ENCODE measurements at places on chromosomes 6 and 20. TPM values are rescaled to one million over a fixed set of nuclear protein-coding genes. Genes with fewer than 3 reads are reported as not detected.

SLC26A8 gene
- not detected for total RNA-seq

ZNF334 gene
- 14.0 TPM for total RNA-seq

SMLR1 gene
- total RNA-seq: not detected

PTPRT gene
- not detected for total RNA-seq

ANGPT4 gene
- total RNA-seq: not detected

CALHM5 gene
- total RNA-seq: 6.8 TPM

EYS gene
- total RNA-seq: 0.09 TPM

AKAP7 gene
- 5.4 TPM for total RNA-seq

DEFB116 gene
- not detected for total RNA-seq

IYD gene
- total RNA-seq: not detected

MBOAT1 gene
- total RNA-seq: 5.0 TPM

LST1 gene
- total RNA-seq: not detected

RHAG gene
- not detected for total RNA-seq

- no peak for DNase-seq
Observed at GRCh38 chr20:34385464-34385863, 22.4 kb downstream of the ITCH start.

GRCh38 chr6:6751619-6752023, 163.1 kb downstream of the LY86 start:
- DNase-seq: no peak

DNA sequence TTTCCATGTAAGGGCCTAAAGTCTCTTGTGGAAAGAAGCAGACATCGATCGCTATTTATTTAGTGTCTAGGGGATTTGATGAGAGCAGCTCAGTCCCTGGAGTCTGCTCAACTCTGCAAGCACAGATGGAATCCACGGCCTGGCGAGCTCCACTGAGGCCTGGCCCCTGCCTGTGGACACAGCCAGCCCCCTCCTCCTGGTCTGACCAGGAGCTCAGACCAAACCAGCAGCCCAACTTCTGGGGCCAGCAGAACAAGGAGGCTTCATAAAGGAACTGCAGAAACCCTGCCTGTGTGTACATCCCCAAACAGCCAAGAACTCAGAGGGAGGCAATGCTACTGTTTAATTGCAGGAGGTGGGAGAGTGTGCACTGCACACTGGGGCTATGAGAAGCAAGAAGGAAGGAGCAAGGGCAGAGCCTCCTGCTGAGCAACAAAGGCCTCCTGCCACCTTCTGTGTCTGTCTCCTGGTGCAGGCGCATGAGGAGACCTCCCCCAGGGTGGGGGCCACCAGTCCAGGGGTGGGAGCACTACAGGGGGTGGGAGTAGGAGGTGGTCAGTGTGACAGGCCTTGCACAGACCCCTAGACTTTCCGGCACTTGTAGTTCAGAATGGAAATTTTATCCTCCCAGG, 3.8 kb downstream of the CST5 start:
- DNase-seq: no peak

DNA sequence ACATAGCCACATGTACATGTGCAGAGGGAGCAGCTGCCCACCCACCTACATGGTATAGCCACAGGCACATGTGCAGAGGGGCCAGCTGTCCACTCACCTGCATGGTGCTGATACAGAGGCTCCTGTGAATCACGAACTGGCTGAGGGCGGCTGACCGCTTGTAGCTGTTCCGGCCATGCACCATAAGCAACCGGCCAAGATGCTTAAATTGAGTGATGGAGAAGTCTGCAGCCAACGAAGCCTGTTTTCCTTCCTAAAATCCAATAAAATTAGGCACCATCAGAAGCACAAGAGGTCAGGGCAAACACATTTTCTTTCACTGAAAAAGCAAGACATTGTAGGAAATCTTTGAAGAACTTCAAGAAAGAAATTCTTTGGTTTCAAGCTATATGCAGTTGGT, 71.1 kb upstream of the NFATC2 start:
- no peak for DNase-seq

DNA sequence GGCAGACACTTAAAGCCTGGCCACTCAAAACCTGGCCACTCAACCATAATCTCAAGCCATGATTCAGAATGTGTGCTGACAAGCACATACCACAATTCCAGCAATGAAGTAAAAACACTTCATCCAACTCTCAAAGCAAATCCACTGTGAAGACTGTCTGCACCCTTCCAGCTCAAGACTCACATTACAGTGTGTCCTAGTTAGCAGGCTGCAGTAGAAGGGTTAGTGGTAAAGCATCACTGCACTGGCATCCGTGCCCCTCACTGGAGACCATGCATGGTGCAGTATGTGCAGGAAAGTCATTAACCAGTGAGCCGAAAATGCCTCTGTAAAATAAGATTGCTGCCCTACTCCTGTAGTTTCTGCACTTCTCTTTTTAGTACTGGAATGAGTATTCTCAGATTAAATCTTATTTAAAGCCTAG, 43.4 kb downstream of the SLC23A2 start:
- DNase-seq: peak; percentile 78

DNA sequence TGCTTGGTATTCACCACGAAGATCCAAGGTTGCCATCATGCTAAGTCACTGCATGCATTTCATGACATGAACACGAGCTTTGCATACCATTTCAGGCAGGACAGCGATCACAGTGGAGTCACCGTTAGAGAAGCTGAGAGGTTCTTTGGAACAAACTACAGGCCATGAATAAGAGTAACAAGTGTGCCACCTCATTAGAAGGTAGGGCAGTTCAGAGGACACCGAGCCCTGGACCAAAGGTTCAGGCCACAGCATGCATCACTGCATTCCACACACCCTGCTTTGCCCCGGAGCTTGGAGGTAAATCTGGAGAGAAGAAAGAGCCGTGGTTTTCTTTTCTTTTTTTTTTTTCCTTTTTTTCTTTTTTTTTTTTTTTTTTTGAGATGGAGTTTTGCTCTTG, 66.9 kb upstream of the CDH4 start:
- DNase-seq: no peak

DNA sequence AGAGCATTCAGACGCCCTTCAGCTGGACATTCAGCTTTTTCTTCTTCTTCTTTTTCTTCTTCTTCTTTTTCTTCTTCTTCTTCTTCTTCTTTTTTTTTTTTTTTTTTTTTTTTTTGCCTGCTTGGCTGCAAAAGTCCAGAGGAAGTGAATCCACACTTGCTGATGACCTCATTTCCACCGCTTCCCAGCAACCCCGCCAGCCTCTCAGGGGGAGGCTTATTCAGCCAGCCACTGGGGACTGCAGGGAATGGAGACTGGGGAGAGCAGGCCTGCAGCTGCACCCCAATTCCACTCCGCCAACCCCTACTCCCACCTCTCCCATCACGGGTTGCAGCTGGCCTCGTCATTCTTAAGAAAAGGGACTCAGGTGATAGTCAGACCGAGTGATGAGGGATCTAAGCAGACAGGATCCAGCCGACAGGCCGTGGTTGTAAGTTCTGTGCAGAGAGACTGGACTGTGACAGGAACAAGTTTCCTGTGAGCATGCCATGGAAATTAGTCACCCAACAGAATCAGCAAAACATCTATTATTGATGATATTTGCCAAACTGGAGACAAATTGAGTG, 59.0 kb upstream of the QKI start:
- peak; percentile 76 for DNase-seq

DNA sequence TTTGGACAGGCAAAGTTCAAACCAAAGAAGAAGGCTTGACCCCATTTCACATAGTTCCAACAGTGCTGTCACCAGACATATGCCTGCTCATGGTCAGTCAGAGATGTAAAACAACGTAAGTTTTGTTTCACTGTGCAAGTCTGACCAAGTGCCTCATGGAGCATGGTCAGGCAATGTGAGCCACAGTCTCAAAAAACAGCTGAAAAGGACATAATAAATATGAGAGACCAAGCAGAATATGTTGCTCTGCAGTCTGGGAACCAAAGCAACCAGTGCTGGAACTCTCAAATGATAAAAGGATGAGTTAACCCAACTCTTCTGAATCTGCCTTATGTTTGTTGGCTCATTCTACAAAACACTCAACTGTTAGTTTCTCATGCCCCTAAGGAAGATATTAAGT, 39.9 kb upstream of the DST start:
- DNase-seq: no peak

DNA sequence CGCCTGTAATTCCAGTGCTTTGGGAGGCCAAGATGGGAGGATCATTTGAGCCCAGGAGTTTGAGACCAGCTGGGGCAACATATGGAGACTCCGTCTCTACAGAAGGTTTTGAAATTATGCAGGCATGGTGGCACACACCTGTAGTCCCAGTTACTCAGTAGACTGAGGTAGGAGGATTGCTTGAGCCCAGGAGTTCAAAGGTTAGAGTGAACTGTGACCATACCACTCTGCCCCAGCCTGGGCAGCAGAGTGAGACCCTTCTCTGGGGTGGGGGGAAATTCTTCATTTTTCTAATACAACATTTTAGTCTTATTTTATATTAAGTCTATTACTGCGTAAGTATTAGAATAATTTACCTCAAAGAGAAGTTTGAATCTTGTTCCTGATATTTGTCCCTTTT, 20.1 kb upstream of the SUMO4 start:
- DNase-seq: no peak

DNA sequence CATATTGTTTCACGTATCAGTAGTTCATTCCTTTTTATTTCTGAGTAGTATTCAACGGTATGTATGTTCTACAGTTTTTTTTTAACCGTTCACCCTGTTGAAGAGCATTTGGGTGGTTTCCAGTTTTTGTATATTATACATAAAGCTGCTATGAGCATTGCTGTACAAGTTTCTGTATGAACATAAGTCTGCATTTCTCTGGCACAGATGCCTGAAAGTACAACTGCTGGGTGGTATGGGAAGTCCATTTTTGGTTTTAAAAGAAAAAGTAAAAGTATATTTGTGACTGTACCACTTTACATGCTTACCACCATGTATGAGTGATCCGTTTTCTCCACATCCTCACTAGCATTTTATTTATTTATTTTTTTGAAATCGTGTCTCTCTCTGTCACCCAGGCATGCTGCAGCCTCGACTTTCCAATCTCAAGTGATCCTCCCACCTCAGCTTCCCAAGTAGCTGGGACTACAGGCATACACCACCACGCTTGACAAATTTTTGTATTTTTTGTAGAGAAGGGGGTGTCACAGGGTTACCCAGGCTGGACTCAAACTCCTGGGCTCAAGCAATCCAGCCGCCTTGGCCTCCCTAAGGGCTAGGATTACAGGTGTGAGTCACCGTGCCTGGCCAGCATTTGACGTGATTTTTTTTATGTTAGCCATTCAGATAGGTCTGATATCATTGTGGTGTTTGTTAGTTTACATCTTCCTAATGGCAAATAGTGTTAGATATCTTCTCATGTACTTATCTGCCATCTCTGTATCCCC, 11.0 kb upstream of the SIM1 start:
- DNase-seq: no peak

DNA sequence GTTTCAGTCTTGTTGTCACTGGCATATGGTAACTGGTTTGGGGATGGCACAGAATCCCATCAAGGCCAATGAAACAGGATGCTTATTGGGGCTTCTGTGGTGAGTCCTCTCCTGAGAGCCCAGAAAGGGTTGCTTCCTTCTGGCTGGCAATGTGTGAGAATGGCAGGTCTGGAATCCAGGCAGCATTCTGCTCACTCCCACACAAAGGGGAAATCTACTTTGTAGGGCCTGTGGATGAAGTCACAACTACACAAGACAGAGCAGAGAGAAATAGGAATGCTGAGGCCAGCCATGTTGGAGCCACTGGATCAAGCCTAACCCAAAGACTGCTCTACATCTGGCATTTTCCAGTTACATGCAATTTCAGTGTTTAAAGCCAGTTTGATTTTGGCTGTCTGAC, 15.7 kb downstream of the PLAGL2 start:
- no peak for DNase-seq

GRCh38 chr6:24968783-24969182, 33.0 kb upstream of the RIPOR2 start:
- no peak for DNase-seq

DNA sequence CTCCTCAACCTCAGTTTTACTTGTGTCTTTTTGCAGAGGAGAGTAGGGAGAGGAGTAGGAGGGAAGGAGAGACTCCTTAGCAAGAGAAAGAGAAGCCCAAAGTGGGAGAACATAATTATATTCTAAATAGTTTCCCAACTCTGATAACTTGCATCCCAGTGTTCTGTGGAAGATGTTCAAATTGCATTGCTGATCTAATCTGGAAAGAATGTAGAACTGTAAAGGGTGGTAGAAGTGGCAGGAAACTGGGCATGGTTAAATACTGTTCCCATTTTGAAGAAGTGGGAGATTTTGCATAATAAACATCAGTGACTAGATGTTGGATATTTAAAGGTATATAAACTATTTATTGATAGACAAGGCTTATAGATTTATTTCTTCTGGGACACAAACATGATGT, 42.6 kb upstream of the HMGN3 start:
- DNase-seq: peak; percentile 31

- peak; percentile 64 for DNase-seq
Observed at GRCh38 chr20:346640-347316, at the start of gene NRSN2. Gene NRSN2 (plus strand): TSS chr20:347111. CDS start chr20:349644, 2,533 bp downstream.

GRCh38 chr20:38123021-38123587, 42.0 kb downstream of the TGM2 start:
- DNase-seq: peak; percentile 83

GRCh38 chr20:52481443-52481842, 289.9 kb upstream of the ZFP64 start:
- no peak for DNase-seq

DNA sequence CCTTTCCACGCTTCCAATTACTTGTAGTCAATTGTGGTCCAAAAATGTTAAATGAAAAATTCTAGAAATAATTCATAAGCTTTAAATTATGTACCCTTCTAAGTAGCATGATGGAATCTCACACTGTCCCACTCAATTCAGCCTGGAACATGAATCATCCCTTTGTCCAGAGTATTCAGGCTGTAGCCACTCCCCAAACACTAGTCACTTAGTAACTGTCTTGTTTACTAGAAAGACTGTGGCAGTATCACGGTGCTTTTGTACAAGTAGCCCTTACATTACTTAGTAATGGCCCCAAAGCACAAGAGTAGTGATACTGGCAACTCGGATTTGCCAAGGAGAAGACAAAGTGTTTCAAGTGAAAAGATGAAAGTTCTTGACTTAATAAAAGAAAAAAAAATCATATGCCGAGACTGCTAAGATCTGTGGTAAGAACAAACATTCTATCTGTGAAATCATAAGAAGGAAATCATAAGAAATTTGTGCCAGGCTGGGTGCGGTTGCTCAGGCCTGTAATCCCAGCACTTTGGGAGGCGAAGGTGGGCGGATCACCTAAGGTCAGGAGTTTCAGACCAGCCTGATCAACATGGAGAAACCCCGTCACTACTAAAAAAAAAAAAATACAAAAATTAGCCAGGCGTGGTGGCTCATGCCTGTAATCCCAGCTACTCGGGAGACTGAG, 168.5 kb upstream of the SIM1 start:
- peak; percentile 64 for DNase-seq
